ENCODE measurements at places on chromosomes 12 and 14. TPM values are rescaled to one million over a fixed set of nuclear protein-coding genes. Genes with fewer than 3 reads are reported as not detected.

Gene MMP19
- total RNA-seq = not detected

Gene MYL2
- total RNA-seq = not detected

Gene PLBD1
- not detected for total RNA-seq

- no peaks in the 10 kb centered on the region for H3K4me1 ChIP-seq
- DNase-seq = no peak
- H3K27me3 ChIP-seq = no peaks in the 10 kb centered on the region
Measured at GRCh38 chr14:104878582-104878981, 13.5 kb downstream of the CEP170B start.

Gene TAS2R9
- not detected for total RNA-seq

GRCh38 chr12:2333491-2334195 is 280.9 kb downstream of the CACNA1C start:
- no peak overlapping the region for H3K4me3 ChIP-seq
- no peaks in the 10 kb centered on the region for H3K4me1 ChIP-seq
- H3K27me3 ChIP-seq = peaks cover 3% of the 10 kb centered on the region

Gene DPF3
- total RNA-seq = 7.4 TPM

Measured in activated CD4-positive, alpha-beta T cell treated with anti-CD3 and anti-CD28 coated beads, Interleukin-2, amount 10 ng/mL, durations not matched to agents 7 days and 5 days (primary cell).